ENCODE measurements at places on chromosomes 1 and 21.

DNA sequence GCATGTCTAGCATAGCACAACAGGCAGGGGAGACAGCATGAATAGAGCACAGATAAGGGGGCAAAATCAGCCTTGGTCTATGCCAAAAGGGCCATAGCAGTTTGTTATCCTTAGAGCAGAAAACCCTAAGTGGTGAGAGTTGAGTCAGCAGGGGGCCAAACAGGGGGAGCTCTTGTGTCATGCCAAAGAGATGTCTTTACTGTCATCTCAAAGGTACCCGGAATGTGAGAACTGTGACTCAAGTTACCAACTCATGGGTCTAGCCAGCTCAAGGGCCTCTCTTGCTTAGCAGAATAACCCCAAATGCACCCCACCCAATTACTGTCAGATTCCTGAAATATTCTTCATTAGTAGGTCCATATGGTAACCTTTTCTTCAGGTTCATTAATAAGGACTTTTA is 45.9 kb upstream of the NRDC start:
- no peaks in the 10 kb centered on the region for H3K27me3 ChIP-seq
- H3K27ac ChIP-seq, result no peak overlapping the region
- no peak for DNase-seq
- no peak overlapping the region for H3K4me3 ChIP-seq
- no peaks in the 10 kb centered on the region for H3K36me3 ChIP-seq

DNA sequence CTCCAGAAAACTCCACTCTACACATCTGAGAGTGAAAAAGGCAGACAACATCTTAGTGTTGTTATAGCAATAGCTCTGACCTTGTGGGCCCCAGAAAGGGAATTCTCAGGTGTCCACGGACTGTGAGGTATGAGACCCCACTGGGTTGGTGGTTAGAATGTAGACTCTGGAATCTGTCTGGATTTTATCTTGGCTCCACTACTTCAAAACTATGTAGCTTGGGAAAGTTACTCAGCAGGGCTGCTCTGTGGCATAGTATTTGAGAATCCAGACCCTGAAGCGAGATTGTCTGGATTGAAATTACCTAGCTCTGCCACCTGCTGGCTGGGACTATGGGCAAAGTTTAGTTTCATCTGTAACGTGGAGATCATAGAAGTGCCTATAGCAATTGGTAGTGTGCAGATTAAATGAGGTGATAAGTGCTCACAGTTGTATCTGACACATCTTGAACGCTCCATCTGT is 25.8 kb downstream of the PRDM2 start:
- H3K4me1 ChIP-seq, result peaks cover 14% of the 10 kb centered on the region
- no peaks in the 10 kb centered on the region for H3K36me3 ChIP-seq
- DNase-seq, result peak; percentile 54
- H3K27ac ChIP-seq, result no peak overlapping the region
- no peaks in the 10 kb centered on the region for H3K27me3 ChIP-seq

DNA sequence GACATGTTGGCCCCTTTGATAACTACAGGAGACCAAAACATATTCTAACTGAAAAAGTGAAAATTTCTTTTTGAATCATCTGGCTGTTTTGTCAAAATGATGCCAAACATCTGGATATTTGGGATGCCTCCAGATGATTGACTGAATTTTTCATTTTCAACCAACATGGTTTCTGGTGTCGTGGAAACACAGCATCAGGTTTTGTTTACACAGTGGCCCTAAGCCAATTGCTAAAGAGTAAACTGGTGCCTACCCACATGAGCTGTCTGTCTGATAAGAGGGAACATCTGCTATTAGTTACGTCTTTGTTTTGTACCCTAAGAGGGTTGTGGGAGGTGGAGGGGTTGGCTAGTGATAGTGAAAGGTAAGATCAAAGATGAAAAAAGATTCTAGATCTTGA is 204.8 kb downstream of the KCNK2 start:
- no peaks in the 10 kb centered on the region for H3K36me3 ChIP-seq
- H3K27ac ChIP-seq, result no peak overlapping the region
- no peak for DNase-seq

DNA sequence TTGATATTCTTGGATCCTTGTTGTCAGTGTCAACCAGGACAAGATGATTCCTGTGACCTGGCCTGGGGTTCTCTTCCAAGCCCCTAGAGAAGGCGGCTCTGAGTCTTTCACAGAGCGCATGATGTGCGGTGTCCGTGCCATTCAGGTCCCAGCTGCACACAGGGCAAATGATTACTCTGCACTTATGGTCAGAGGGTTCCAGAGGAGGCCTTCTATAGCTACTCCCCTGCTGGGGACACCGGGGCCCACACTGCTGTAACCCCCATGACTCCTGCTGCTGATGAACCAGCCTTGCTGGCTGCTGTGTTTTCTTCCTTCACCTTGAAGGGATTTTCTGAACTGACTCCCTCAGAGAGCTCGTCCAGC is 1.5 kb downstream of the PTGFRN start:
- H3K4me3 ChIP-seq, result no peak overlapping the region
- no peak overlapping the region for H3K27ac ChIP-seq
- DNase-seq, result no peak
- H3K27me3 ChIP-seq, result no peaks in the 10 kb centered on the region
- H3K36me3 ChIP-seq, result no peaks in the 10 kb centered on the region

GRCh38 chr1:19307794-19308508 is 4.0 kb downstream of the AKR7A2 start:
- no peak overlapping the region for H3K4me3 ChIP-seq
- DNase-seq, result no peak
- no peaks in the 10 kb centered on the region for H3K27me3 ChIP-seq
- no peaks in the 10 kb centered on the region for H3K36me3 ChIP-seq
- H3K4me1 ChIP-seq, result peaks cover 12% of the 10 kb centered on the region

DNA sequence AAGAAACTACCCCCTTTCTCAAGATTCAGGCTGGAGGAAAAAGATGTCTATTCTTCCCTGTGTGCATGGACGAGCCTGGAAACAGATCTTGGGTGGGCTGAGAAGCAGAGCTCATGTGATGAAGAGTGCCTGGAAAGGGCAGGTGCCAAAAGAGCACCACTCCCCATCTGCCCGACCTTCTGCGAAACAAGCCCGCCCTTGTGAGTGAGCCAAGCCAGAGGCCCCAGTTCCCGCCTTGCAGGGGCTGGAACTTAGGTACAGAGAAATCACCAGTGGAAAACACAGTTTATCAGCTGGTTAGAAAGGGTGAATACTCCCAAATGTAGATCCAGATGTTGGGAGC is 26.7 kb upstream of the A3GALT2 start:
- no peaks in the 10 kb centered on the region for H3K27me3 ChIP-seq
- peak; percentile 58 for DNase-seq
- peaks cover 18% of the 10 kb centered on the region for H3K4me1 ChIP-seq
- peak overlapping the region; percentile 97 for H3K27ac ChIP-seq

- H3K36me3 ChIP-seq, result no peaks in the 10 kb centered on the region
- peak; percentile 70 for DNase-seq
- H3K4me3 ChIP-seq, result no peak overlapping the region
- peaks cover 11% of the 10 kb centered on the region for H3K4me1 ChIP-seq
- H3K27me3 ChIP-seq, result no peaks in the 10 kb centered on the region
These were observed 71.8 kb downstream of the CD58 start for GRCh38 chr1:116498789-116499628.

GRCh38 chr21:46129846-46130651 is 25.3 kb downstream of the FTCD start:
- H3K4me1 ChIP-seq, result no peaks in the 10 kb centered on the region
- no peak for DNase-seq
- H3K27ac ChIP-seq, result no peak overlapping the region
- H3K4me3 ChIP-seq, result no peak overlapping the region
- H3K36me3 ChIP-seq, result no peaks in the 10 kb centered on the region

DNA sequence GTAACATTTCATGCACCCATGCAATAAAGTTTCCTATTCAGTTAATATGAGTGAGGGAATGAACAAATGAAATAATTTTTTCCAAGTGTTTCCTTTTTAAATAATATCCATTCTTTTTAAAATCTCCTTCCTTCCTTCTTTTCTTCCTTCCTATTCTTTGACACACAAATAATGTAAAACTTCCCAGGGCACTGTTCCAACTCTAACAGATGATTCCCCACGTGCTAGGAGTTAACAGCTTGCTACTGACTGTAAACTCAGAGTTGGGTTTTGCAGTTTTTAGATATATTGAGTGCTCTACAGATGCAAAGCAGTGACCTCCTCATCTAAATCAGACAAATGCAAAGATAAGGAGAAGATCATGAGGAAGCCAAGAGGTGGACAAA is 54.0 kb upstream of the POU2F1 start:
- H3K36me3 ChIP-seq, result no peaks in the 10 kb centered on the region
- no peak overlapping the region for H3K4me3 ChIP-seq
- H3K27me3 ChIP-seq, result no peaks in the 10 kb centered on the region
- H3K4me1 ChIP-seq, result no peaks in the 10 kb centered on the region

DNA sequence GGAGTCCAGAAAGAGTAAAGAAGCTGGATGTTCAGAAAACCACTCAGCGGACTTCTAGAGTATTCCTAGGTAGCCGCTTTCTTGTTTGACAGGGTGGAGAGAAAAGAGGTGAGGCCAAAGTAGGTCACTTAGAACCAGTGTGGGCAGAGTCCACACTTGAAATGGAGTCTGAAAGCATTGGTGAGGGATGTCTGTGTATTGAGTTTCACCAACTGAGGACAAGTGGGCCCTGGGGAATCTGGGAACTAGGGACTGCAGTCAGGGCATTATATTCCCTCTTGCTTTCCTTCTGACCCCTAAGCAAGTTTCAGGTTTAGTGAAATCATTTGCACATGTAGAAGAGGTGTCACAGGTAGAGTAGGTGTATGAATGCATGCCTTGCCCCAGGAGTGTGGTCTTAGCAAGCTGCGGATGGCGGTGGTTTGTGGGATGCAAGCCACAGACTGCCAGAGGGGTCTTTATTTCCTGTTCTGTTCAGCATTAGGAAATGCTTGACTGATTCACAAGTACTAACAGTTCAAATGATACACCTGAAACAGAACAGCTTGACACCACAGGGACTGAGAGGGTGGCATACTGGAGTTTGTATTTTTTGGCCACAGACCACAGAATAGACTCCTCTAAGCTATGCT is 1.1 kb upstream of the GNG12 start:
- no peak overlapping the region for H3K4me3 ChIP-seq
- peak overlapping the region; percentile 85 for H3K27ac ChIP-seq
- H3K36me3 ChIP-seq, result no peaks in the 10 kb centered on the region
- peaks cover 14% of the 10 kb centered on the region for H3K4me1 ChIP-seq

DNA sequence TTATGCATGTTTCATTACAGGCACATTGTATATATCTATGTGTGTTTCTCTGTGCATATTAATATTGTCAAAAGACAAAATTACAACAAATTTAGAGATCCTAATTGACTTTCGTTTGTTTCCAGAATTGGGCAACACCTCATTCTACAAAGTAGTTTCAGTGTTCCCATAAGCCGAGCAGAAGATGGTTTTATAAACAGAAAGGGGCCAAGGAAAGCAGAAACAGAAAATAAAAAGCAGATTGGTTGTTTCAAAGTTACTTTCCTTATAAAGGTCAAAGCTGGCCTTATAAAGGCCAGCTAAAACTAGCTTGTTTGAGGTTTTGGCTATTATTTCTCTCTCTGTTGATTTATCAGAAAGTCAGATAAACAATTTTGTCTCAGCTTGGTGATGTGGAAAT is 116.2 kb upstream of the FGGY start:
- DNase-seq, result no peak
- H3K4me3 ChIP-seq, result no peak overlapping the region
- no peaks in the 10 kb centered on the region for H3K27me3 ChIP-seq
- H3K4me1 ChIP-seq, result peaks cover 15% of the 10 kb centered on the region

- H3K36me3 ChIP-seq, result no peaks in the 10 kb centered on the region
- DNase-seq, result no peak
- no peaks in the 10 kb centered on the region for H3K27me3 ChIP-seq
These were observed 6.9 kb downstream of the SLC26A9 start for GRCh38 chr1:205936311-205936710.

DNA sequence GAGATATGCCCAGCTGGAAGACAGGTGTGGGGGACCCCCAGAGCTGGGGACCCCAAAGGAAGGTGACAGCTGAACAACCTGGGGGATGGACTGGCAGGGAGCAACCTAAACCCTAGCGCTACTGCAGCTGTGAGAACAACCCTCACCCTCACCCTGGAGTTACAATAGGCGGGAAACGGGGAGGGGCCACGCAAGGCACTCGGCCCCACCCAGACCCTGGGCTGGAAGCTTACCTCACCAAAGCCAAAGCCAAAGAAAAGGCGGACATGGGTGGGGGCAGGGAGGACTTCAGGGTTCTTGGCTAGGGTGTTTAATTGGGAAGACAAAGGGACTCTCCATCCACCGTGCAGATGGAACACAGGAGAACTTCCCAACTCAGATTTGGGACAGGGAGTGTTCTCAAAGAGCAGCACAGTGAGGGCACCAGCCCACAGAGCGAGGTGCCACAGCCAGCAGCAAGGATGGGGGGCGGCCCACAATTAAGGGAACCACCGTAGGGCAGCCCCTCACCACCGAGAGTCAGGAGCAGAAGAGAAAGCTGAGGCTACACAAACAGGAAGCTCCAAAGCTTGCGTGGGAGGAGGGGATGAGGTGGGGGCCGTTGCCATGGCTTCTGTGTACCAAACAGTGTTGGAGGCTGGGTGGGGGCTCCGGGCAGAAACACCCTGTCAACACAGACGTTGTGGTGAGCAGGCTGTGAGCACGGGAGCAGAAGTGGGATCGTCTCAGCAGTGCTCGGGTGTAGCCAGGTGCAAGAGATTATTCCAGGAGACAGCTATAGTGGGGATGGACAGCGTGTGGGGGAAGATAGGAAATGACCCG is 1.9 kb downstream of the TAGLN2 start:
- no peaks in the 10 kb centered on the region for H3K36me3 ChIP-seq
- peaks cover 28% of the 10 kb centered on the region for H3K4me1 ChIP-seq
- DNase-seq, result peak; percentile 87
- no peaks in the 10 kb centered on the region for H3K27me3 ChIP-seq
- peak overlapping the region; percentile 74 for H3K27ac ChIP-seq
- peak overlapping the region; percentile 88 for H3K4me3 ChIP-seq

DNA sequence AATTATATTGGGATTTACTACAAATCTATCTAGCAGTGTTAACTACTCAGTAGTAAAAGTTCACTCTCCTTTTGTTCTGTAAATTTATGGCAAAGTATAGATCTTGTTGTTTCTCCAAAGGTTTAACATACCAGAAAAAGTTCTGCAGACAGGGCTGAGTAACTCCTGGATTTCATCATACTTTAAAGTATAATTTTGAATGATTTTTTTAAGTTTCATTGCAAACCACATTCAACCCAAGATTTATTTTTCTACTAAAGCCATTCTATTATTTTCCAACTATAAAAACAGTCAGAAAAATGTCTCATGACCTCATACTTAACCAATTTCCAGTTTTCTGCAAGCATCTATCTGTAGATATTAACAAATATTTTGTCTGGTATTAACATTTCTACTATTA is 585.8 kb upstream of the ZRANB2 start:
- H3K36me3 ChIP-seq, result no peaks in the 10 kb centered on the region
- no peak for DNase-seq
- no peaks in the 10 kb centered on the region for H3K27me3 ChIP-seq
- no peaks in the 10 kb centered on the region for H3K4me1 ChIP-seq

DNA sequence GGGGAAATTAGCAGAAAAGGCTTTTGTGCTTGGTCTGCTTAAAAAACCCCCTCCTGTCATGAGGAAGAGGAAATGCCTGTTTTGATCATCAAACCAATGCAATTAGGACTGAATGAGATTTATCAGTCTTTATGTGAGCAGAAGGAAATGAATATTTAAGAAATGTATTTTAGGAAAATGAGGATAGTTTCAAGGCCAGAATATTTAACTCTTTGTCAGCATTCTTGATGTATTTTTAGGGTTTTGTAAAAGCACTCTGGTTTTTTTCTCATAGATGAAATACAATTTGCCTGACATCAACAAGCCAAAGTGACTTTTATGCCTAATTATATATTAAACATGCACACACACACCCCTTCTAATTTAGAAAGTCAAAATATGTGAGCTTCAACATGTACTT is 213.8 kb downstream of the GRIK1 start:
- no peaks in the 10 kb centered on the region for H3K4me1 ChIP-seq
- no peak for DNase-seq
- H3K4me3 ChIP-seq, result no peak overlapping the region
- H3K36me3 ChIP-seq, result no peaks in the 10 kb centered on the region
- no peak overlapping the region for H3K27ac ChIP-seq
- H3K27me3 ChIP-seq, result no peaks in the 10 kb centered on the region
